ENCODE measurements at places on chromosomes 7 and 10.

DNA sequence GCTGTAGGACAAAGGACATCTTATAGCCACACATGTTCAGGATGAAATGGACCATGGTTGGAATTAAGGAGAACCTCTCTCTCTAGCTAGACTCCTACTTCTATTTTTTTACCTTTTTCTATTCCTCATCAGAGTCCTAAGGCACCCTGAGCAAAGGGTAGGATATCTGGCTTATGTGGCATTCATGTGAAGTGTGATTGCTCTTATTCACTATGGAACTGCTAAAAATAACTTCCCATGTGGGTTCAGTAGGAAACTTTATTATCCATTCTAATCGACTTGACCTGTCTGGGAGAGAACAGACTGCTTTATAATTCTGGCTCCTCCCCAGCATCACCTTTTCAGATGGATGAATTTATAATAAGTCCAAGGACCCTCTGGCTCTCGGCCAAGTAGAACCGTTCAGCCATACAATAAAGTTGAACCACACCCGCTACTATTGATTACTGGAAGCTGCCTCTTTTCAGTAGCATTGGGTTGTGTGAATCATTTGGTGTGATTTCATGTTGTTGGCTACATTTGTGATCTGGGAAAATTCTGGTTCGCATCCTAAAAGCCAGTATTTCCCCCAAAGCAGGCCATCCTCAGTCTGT is 117.5 kb downstream of the NRF1 start:
- no peak for DNase-seq

DNA sequence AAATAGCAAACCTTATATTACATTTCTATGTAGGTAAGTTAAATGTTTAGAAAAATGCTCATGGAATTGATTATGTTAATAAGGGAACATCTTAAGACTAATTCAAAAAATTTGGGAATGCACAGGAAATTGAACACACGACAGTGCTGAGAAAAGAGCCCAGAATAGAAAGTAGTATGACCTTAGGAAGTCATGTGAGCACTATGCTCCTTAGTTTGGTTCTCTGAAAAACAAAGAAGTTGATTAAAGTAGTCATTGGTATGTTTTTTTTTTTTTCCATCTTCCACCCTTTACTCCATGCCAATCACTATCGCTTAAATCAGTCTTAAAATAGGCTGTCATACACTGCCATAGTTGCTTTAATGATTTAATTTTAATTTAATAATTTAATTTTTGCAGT is 242.9 kb downstream of the ANKRD7 start:
- no peak for DNase-seq

GRCh38 chr10:113434950-113435349 is 117.9 kb upstream of the HABP2 start:
- DNase-seq = no peak

- no peak for DNase-seq
Observed at GRCh38 chr7:20417260-20417659, 86.6 kb downstream of the ITGB8 start.

DNA sequence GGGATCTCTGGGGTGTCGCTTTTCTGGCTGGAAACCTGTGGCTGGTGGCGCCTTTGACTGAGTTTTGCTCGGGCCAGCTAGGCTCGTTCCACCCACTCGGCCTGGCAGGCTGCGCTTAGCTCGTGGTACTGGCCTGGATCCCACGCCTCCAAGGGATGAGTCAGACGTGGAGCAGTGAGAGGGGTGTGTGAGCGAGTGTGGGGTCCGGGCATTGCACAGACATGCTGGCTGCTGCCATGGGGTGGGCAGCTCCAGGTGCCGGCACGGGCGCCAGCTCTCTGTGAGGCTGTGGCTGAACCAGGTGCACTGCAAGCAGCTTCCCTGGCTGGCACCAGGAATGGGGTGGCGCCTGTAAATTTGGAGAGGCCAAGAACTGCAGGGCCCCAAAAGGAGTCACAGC is 63.1 kb upstream of the CACNA2D1 start:
- DNase-seq = no peak

GRCh38 chr10:129743738-129744133 is 220.3 kb downstream of the EBF3 start:
- no peak for DNase-seq

GRCh38 chr7:54785261-54785660 is 26.2 kb upstream of the SEC61G start:
- no peak for DNase-seq

DNA sequence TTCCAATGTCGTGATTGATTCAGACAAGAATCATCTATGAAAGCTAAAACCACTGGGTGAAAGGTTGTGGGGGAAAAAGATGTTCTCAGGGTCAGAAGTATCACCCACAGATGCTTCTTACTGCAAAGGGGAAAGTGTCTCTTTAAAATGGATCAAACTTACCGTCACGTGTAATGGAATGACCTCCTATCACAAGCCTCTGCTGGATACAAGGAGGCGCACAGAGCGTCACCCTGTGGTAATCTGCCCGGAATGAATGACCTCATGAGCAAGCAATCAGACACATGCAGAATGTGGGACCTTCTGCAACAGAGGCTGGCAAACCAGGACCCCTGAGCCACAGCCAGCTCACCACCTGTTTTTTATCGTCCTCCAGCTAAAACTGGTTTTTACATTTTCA is 33.0 kb downstream of the WIPF3 start:
- no peak for DNase-seq

- no peak for DNase-seq
Observed at GRCh38 chr10:95444792-95445191, 116.4 kb downstream of the SORBS1 start.

DNA sequence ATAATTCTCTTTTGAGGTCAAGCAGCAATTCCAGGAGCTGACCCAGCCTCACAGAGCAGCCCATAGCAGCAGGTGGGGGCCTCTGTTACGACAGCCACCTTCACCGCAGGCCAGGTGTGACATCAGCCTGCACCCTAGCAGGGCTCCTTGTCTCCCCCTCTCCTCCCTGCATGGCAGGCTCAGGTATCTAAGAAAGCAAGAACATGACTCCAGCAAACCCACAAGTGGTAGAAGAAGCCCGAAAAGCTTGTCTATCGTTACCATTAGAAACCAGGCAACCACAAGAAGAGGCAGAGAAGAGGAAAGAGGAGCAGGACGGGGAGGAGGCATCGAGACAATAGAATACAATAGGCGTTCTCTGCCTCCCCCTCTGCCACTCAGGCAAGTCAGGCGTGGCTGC is 104.0 kb upstream of the PRR15 start:
- DNase-seq = no peak

DNA sequence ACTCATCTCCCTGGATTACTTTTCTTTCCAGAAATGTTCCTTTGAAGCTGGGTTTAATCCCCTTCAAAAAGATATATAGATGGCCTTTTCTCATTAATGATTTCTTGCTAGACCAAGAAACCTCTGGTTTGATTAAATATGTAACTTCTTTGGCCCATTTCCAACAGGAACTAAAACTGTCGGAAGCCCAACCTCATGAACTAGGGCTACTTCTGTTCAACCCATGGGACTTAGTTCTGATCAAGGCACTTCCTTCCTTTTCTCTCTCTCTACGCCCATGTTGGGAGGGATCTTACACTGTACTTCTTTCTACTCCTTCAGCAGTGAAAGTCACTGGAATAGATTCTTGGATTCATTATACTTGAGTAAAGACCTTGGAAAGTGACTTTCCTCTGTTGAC is 83.6 kb downstream of the TMEM106B start:
- DNase-seq = peak; percentile 7

DNA sequence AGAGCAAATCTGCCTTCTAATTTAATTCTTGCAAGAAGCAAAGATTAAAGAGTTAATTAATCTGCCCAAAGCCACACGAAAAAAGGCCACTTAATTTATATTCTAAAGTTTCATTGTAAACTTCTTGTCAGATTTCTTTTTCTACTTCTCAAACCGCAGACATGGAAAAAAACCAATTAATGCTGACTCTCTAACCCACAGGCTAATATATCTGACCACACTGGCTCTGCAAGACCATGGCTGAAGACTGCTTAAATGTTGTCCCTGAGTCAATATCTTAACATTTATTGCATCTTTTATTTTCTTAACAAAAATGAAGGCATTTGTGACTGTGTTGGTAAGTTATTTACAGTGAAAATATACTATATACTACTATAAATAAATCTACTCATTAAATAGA is 234.0 kb upstream of the SP8 start:
- no peak for DNase-seq

Measured in bone marrow (tissue), 2 donors.